ENCODE measurements at places on chromosomes 16 and 17.

- no peak for DNase-seq
Observed at GRCh38 chr17:70521821-70522256, 352.5 kb downstream of the KCNJ2 start.

DNA sequence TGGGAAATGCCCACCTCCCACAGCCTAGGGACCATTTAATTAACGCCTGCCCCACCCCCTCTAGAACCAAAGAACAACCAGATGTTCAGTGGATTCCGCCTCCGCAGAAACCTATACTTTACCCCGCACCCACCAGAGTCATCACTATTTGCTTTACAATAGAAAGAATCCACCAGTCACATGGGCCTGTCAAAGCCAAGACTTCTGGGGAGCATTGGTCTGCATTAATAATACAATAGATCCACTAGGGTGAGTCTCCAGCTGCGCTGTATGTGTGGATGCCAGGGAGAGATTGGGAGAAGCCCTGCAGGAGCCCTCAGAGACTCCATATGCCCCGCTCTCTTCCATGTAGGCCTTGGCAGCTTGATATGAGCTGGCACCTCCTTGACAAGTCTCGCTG lies 31.3 kb downstream of the CLEC19A start:
- no peak for DNase-seq

GRCh38 chr17:34172390-34172918 lies 82.6 kb upstream of the CCL2 start:
- no peak for DNase-seq

DNA sequence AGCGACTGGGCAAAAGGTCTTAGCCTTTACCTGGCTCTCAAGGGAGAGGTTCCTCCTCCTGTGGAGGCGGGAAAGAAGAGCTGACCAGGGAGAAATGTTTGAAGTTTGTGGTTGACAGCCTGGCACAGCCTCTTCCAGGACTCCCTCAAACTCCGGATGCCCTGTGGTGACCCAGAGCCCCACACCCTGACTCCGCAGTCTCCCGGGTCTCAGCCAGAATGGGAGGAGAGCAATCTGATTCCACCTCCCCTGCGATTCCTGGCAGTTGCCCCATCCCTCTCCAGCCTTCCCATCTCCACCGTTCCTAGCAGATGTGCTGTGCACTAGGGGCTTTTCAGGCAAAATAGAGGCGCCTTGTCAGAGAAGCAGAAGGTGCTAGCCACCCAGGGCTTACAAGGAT lies 5.5 kb upstream of the DNAI2 start:
- DNase-seq = no peak

- DNase-seq = peak; percentile 74
Observed at GRCh38 chr16:12896562-12896961, 4.8 kb upstream of the SHISA9 start.

- no peak for DNase-seq
Observed at GRCh38 chr16:10339777-10340732, 45.8 kb upstream of the ATF7IP2 start.

DNA sequence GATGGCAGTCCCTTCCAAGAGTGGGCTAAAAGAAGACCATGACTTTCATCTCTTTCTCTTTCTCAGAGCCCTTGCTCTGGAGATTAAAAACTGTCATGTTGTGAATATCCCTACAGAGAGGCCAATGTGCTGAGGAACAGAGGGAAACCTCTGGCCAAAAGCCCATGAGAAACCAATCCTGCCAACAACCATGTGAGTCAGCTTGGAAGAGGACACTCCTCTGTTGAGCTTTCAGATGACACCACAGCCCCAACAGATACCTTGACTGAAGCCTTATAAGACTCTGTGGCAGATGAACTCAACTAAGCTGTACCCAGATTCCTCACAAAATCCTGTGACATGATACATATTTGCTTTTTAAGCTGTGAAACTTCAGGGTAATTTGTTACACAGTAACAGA lies 19.6 kb downstream of the CPPED1 start:
- DNase-seq = no peak

GRCh38 chr17:6195123-6195522 lies 124.9 kb downstream of the WSCD1 start:
- no peak for DNase-seq

DNA sequence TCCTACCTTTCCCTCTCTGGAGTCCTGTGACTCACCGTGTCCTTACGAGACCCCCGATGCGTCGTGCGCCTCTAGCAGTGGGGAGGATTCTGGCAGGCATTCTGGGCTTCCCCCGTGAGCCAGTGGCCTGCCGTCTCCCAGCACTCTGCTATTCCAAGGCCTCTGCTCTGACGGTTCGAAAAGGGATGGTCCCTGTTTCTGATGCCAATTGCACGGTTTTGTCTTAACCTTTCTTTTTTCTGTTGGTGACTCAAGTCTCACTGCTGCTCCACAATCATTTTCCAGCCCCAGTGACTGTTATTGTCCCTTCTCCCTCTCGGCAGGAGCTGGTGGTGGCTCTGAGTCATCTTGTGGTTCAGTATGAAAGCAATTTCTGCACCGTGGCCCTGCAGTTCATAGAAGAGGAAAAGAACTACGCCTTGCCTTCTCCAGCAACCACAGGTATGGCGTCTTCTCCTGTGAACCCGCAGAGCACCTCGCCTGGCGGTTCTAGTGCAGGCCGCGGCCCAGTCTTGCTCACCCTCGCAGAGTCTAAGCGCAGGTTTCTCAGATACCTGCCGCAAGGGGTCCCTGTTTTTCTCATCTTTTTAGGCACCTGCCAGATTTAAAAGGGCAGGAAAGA lies 100.1 kb upstream of the CHMP6 start:
- no peak for DNase-seq

- no peak for DNase-seq
Observed at GRCh38 chr16:88635671-88636319, 2.6 kb upstream of the IL17C start.

GRCh38 chr17:42230225-42230624 lies 35.9 kb upstream of the GHDC start:
- no peak for DNase-seq

GRCh38 chr17:8288336-8289102 lies at the start of gene RANGRF:
Gene RANGRF, plus strand, starts transcription at chr17:8288670. Its CDS starts 119 bp downstream, at chr17:8288789.
- DNase-seq = peak; percentile 89

DNA sequence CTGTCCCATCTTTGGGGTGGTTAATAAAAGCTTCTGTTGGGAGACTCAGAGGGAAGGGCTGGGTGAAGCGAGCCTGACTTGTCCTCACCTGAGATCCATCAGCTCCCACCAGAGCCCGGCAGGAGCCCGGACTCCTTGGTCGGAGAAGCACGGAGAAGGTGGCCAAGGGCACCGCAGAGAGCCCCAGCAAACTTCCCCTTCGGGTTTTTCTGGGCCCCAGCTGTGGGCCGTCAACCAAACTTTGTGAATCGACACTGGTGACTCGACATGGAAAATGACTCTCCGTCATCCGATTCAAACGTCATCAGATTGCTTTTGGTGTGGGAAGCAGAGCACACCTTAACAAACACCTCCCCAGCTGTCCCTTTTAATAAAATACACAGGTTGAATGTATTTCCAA lies 21.4 kb downstream of the ENPP7 start:
- DNase-seq = no peak

DNA sequence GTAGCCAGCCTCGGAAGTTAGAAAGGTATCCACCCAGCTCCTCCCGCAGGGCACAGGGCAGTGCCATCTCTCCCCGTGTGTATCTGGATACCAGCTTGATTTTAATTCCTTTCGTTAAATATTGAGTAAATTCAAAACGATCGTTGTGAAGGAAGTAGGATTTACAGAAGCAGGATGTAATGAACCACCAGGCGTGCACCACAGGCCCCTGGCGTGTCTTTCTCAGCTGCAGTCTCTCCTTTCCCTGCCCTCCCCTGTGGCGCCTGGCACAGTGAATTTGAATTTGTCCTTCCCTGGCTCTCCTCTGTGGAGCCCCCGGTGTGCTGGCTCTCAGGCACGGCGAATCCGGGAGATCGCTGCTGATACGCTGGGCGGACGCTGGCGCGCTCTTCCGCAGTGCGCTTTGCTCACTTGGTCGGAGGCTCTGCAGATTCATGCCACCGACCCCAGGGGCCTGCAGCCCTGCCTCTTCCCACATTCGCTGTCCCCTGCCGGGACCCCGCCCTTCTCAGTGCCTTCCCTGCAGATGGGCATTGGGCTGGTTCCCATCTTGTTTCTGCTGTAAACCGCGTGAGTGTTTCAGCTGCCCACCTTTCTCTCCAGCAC lies 164.6 kb downstream of the RPTOR start:
- DNase-seq = no peak

GRCh38 chr16:12553191-12553590 lies 250.5 kb downstream of the CPPED1 start:
- no peak for DNase-seq

DNA sequence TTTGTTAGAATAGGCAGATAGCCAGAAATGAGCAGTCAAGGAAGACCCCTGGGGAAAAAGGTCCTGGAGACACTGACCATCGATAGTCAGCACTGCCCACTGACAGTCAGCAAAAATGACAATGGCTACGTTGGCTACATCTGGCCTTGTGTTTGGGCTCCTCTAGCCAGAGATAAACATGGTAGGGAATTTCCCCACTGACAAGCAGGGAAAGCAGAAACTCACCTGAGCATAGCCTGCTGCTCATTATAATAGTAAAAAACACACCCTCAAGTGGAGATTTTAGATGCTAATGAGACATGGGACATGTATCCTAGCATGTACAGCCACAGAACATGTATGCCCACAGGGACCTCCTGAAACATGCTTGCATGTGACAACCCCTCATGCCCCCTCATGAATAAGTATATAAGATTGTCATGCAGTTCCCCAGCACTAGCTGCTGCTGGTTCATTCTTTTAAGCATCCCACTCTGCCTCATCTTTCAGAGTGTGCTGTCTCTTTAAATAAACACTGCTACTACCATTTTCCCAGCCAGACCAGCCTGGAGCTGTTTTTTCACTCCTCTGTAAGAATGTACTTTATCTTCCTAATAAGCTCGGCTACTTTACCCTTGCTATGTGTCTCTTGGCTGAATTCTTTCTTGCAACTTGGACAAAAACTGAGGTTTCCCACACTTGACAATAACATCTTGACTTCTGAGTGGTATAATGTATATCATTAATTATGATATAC lies 550.1 kb upstream of the CDH8 start:
- no peak for DNase-seq

DNA sequence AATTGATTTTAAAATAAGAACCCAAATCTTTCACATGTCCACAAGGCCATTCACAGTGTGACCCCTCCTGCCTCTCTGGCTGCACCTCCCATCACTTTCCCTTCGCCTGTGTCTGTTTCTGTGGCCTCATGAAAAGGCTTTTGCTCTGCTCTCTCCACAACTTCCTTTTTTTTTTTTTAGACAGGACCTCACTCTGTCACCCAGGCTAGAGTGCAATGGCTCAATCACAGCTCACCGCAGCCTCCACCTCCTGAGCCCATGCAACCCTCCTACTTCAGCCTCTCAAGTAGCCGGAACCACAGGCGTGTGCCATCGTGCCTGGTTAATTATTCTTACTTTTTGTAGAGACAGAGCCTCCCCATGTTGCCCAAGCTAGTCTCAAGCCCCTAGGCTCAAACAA lies 197.1 kb downstream of the ABCC12 start:
- DNase-seq = no peak

- no peak for DNase-seq
Observed at GRCh38 chr16:12111223-12111622, 134.7 kb downstream of the SNX29 start.

DNA sequence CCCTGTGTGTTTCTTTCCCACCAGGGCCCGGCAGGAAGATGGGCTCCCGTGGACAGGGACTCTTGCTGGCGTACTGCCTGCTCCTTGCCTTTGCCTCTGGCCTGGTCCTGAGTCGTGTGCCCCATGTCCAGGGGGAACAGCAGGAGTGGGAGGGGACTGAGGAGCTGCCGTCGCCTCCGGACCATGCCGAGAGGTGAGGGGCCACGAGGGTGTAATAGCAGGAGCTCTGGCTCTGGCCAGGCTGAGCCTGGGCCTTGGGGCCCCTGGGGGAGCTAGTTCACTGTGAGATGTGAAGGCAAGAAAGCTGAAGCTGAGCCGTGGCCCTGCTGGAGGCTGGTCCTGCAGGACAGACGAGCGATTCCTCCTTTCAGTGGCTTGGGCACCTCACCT lies 20.0 kb downstream of the C1QTNF1 start:
- DNase-seq = no peak

DNA sequence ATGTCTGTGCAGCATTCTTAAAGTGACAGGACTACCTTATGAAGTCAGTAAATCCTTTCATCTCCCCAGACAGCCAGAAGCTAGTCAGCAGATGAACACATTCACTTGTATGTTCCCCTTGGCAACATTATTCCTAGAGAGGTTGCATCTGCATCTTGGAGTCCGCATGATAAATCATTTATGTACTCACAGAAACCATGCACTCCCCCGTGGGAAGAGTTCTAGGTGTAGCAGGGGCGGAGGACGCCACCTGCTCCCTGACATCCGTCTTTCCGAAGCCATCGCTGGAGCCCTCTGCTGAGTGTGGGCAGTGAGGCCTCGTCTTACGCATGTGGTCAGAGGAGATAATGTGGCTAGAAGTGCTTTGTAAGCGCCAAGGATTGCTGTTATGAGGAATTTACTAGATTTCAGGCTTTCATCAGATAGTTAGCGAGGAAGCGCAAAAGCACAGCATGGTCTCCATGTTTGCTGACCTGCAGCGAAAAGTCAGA lies 144.5 kb downstream of the RPTOR start:
- peak; percentile 43 for DNase-seq

DNA sequence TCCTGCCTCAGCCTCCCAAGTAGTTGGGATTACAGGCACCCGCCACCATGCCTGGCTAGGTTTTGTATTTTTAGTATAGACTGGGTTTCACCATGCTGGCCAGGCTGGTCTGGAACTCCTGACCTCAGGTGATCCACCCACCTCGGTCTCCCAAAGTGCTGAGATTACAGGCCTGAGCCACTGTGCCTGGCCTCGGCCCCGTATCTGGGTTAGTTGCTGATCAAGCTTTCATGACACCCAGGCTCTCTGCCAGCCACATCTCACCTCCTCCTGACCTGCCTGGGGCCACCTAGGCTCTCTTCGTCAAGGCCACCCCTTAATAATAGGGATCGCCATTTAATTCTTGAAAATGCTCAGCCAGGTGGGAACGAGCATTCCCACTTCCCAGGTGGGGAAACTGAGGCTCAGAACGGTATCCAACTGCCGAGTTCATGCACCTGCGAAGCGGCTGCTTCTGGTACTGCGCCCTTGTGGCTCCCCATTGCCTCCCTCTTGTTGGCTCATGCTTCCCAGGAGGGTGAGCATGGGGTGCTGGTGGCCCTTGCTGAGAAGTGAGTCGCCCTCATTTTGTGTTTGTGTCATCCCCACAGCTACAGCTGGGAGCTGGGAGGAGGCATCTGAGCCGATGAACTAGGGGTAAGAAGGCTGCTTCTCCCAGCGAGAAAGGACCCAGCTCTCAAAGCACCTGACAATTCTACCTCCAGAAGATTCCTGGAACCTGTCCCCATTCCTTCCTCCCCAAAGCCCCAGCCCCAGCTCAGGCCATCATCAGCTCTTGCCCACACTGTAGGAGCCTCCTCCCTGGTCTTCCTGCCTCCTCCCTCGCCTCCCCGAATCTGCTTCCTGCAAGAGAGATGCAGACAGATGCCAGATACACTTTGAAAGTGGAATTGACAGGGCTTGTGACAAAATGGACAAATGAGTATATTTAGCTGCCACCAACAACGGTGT lies 17.3 kb upstream of the SNN start:
- no peak for DNase-seq

DNA sequence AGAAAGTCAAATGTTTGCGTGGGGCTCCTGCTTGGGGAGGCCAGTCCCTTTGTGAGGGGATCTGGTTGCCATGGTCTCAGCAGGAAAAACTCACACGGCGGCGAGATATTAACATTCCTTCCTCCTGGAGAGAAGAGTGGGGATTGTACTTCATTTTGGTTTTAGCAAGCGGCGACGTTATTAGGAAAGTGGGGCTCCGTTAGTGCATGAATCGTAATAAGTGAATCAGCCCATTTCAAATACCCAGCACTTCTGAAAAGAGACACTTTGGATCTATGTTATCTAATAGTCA lies 41.6 kb upstream of the METRNL start:
- DNase-seq = no peak

Data from NCI-H526 (cell line).